Natural killer cell (primary cell): ENCODE measurements at places on chromosomes 6 and 20.

DNA sequence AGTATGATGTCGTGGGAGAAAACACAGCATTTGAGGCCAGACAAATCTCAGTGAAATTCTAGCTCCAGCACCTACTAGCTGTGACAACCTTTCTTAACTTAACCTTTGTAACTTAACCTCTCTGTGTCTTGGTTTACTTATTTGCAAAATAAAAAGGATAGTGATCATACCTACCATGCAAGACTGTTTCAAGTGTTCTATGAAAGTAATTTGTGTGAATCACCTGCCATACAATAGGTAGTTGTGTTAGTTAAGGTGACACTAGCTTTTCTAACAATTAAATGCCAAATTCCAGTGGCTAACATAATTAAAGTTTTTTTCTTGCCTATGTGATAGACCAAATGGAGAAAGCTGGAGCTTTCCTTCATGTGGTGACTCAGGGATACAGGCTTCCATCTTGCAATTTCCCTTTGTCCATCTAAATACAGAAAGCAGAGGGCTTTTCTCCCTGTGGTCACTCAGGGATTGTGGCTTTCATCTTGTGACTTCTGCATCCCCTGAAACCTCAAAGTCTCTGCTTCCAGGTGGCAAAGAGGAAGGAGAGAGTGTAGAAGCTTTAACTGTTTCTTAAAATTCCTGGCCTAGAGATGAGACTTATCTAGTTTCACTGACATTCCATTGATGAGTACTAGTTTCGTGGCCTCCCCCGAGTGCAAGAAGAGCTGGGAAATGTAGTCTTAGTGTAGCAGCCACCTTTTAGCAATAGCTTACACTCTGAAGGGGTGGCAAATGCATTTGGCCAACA lies 311.4 kb downstream of the CLIC5 start:
- DNase-seq, result no peak

GRCh38 chr6:74585753-74586152 lies 620.1 kb downstream of the COL12A1 start:
- no peak for DNase-seq

DNA sequence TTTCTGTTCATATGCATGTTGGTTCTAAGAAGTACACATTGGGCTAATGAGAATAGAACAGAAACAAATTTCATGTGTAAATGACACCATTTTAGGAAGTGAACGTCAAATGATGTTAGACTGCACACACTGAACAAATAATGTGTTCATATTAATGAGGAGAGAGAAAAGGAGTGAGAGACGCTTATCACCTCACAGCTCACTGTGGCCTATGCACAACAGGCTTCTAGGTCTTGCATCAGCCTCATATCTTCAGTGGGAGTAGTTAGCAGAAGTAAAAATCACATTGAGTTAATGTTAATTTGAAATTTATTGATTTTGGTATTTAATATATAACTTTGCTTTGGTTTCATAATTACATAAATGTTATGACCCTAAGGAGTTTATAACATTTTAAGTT lies 112.8 kb upstream of the FLRT3 start:
- no peak for DNase-seq

- no peak for DNase-seq
Measured at GRCh38 chr6:13480631-13481501, 6.5 kb downstream of the GFOD1 start.
